ENCODE measurements at places on chromosomes 2 and 18.

GRCh38 chr2:146130290-146130689 lies 1610.4 kb upstream of the ZEB2 start:
- DNase-seq, result no peak

DNA sequence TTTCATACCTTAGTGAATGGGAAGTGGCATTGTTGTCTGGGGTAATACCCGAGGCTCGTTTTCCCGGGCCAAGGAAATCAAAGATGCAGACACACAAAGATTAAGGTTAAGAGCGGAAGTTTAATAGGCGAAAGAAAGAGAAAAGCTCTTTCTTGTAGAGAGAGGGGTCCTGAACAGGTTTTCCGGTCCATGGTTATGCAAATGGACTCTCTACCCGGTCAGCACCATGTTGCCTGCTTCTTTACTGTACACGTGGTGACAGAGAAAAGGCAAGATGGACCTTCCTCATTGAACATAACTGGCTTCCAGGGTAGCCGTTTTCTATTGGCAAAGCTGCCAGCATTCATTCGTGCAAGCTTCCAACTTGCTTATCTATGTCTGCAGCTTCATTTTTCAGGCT lies 2063.5 kb downstream of the SUCLG1 start:
- DNase-seq, result no peak

- DNase-seq, result no peak
Observed at GRCh38 chr18:42336139-42336538, 381.1 kb downstream of the PIK3C3 start.

GRCh38 chr2:37670378-37671008 lies 949 bp downstream of the CDC42EP3 start:
- no peak for DNase-seq

DNA sequence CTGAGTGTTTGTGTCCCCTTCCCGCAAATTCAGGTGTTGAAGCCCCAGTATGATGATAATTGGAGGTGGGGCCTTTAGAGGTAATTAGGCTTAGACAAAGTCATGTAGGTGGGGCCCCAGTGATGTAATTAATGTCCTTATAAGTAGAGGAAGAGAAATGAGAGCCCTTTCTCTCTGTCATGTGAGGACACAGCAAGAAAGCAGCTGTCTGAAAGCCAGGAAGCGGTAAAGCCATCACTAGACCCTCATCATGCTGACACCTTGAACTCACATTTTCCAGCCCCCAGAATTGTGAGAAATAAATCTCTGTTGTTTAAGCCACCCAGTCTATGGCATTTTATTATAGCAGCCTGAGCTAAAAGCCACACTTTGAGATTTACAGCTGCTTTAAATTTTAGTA lies 1580.0 kb downstream of the LRP1B start:
- DNase-seq, result no peak

GRCh38 chr2:70743677-70744076 lies 24.3 kb downstream of the ADD2 start:
- no peak for DNase-seq

DNA sequence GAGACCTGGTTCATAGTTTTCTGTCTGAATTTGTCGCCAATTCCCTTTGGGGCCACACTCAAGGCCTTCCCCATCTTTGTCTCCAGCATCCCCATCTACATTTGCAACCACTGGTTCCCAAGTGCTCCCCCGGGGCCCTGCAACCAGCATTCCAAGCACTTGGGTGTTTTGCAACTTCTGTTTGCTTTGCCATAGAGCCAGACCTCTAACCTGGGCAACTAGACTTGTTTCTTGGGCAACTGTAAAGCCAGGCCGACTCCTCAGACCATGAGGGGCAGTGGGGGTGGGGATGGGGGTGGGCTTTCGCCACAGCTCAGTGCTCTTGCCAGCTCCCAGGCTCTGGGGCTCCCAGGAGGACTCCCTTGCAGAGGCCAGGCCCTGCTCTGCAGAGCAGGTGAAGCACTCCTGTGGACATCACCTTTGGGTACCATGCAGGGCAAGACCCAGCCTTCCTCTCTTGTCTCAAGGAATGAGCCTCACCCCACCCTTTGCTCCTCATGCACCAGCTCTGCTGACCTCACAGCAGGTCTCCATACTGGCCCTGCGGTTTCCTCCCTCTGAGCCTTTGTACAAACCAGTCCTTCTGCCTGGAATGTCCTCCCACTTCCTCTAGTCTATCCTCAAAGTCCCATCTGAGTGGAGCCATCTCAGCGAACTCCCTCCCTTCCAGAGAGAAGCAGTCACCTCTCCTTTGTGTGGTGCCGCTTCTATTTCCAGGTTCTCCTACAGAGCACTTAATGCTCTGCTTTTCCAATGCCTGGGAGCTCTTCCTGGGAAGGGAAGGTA lies 126.7 kb upstream of the MYCN start:
- no peak for DNase-seq

- DNase-seq, result no peak
Observed at GRCh38 chr2:219065484-219065883, 4.8 kb upstream of the IHH start.

DNA sequence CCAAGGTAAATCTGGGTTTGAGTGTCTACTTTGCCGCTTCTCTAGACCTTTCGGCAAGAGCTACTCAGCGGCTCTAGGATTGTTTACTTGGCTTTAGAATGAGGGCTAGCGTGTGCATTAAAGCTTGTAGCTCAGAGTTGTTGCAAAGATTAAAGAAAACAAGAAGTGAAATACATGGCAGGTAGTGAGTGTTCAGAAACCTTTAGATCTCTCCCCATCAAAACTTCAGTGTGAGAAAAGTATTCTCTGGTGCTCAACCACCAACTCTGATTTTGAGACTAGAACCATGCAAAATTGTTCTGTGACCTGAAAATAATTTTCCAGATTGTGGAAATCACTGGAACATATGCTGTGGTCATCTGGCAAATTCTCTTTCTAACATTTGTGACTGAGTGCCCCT lies 512.0 kb downstream of the CMPK2 start:
- no peak for DNase-seq

- DNase-seq, result no peak
Observed at GRCh38 chr2:6824962-6825361, 40.7 kb downstream of the CMPK2 start.

DNA sequence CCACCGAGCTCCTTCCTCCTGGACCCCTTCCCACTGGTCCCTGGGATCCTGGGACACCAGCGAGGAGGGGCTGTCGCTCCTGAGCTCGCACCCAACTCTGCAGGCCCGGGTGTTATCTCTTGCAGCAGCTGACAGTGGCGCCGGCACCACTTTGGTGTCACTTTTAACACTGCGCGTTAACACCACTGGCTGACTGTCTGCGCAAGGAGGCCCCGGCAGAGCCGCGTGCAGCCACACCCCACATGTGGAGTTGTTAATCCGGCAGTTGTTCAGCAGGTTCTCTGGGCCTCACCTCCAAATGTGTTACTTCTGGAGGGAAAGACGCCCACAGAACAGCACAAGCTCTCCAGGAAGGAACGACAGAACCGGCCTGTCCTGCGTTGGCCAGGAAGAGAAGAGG lies 155.0 kb upstream of the GLI2 start:
- DNase-seq, result no peak

DNA sequence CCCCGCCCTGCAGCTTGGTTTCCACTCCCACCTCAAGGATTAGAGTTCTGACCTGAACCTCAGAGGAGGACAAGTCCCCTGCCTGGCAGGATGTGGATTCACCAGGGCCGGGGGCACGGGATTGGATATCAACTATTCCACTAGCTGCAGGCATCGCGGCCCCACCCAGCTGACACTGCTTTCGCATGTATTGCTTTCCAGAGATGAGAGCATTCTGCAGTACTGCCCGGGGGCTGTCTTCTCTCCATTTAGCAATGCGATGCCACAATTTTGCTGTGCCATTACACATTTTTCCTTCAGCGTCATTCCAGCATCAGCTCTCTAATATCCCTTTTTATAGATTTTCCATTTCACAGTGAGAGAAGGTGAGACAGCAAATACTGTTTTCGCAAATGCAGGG lies 42.0 kb downstream of the CTIF start:
- DNase-seq, result no peak

DNA sequence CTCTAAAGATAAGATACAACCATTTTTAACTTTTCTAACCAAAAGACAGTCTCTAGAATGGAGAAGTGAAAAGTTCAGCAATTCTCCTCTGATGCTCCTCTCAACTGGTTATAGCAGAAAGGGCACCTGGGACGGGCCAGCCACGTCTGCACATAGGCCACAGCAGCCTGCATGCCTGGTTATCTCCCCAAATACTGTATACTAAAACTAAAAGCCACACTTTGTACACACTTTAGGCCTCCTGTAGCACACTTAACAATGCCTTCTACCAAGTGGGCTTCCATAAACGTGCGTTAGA lies 179.1 kb downstream of the ANKRD44 start:
- no peak for DNase-seq

DNA sequence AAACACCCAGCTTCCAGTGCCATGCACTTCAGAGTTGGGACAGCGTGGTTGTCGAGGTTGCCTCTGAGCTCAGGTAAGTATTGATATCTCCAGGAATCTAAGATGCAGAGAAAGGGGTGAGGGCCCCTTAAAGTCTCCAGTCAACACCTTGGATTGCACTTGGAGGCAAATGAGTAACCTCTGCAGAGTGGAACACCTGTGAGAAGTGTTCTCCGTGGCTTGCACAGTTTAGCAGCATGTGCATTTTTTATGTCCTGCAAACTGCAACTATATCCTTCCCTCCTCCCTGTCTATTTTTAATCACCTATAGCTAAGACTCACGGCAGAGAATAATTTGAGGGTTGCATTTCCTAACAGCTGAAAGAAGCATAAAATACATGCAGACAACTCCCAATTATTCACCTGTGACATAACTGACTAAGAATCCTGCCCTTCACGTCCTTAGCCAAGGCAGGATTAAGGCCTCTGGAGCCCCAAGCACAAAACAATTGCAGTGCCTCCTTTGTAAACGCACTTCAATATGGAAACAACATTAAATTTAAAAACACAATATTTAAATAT lies 1.6 kb upstream of the ZNF385B start:
- DNase-seq, result no peak

DNA sequence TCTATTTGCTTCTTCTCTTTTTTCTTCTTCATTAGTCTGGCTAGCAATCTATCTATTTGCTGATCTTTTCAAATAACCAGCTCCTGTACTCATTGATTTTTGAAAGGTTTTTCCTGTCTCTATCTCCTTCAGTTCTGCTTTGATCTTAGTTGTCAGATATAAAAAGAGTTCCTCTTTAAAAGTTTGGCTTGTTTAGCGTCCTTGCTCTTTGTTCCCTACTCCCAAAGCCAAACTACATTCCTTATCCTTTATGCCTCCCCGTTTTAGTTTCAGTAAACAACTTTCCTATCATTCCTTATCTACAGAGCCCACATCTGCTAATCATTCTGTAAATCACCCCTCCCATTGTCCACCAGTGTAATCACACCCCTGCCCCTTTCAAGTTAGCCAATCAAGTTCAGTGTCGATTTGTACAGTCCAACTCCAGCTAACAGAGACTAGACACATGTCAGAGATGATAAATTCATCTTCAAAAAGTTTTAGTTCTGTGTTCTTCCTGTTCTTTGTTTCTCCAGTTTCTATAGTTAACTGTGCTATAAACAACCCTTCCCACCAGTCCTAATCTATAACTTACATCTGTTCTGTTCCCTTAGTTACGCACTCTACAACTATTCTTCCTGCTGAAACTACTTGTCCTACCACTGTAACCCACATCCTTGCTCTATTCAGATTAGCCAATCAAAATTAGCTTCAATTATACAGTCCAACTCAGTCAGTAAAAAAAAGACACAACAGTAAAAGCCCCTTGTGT lies 44.4 kb downstream of the TFPI start:
- no peak for DNase-seq

DNA sequence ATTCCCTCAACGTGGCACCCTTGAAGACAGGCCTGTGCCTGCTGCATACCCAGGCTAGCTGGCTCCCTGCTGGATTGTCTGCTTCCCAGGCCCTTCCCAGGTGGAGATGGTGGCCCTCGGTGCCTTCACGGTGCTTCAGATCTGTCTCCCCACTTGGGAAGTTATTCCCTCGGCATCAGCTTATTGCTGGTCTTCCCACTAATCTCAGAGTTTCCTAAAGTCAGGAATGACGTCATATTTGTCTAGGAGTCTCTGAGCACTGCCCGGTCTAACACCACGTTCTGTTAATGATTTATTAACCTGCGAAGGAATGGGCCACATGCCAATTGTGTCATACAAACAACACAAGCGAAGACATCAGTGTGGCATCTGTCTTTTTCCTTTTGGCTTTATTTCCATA lies 269.8 kb upstream of the ID2 start:
- no peak for DNase-seq

- DNase-seq, result no peak
Observed at GRCh38 chr2:11342551-11343367, 1.7 kb downstream of the ROCK2 start.

- no peak for DNase-seq
Observed at GRCh38 chr2:152406119-152406835, 71.3 kb downstream of the FMNL2 start.

GRCh38 chr18:28313602-28314001 lies 136.7 kb upstream of the CDH2 start:
- no peak for DNase-seq

Data from central memory CD8-positive, alpha-beta T cell (primary cell).